ENCODE measurements at places on chromosomes 4 and X. TPM values are rescaled to one million over a fixed set of nuclear protein-coding genes. Genes with fewer than 3 reads are reported as not detected.
A peak's percentile ranks its signal among the peaks of the same experiment; 100 is the strongest.

DNA sequence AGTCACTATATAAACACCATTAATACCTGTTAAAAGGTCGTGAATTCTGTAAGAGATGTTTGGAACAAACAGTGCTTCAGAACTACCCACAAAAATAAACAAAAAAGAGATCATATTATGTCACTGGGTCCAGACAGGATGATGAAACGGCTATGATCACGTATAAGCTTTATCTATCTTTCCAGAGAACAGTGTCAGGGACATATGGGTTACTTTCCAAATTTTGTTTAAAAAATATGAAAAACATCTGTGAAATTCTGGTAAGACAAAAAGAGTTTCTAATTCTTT lies 90.0 kb downstream of the SORBS2 start:
- no peak for DNase-seq

DNA sequence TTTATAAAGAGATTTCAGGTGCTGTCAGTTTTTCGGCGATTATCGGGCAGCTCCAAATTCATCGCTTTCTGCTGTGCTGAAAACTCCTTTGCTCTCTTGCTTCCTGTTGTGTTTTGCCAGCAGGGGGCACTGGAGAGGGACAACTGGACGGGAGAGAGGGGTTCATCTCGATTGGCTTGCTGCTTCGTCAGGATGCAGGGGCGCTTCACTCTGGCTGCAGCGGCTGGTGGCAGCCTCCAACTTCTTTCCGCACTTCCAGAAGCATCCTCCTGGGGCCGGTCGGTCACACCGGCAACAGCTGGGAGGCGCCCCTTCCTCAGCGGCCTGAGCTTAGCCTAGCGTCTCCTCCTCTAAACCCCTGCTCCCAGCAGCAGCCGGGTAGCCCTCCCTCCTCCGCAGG lies 29.5 kb downstream of the MSL3 start:
- DNase-seq = peak; percentile 42

The GPAT3 gene
- total RNA-seq = 1.8 TPM

GRCh38 chr4:164012396-164013027 lies 518.0 kb downstream of the TMA16 start:
- no peak for DNase-seq

DNA sequence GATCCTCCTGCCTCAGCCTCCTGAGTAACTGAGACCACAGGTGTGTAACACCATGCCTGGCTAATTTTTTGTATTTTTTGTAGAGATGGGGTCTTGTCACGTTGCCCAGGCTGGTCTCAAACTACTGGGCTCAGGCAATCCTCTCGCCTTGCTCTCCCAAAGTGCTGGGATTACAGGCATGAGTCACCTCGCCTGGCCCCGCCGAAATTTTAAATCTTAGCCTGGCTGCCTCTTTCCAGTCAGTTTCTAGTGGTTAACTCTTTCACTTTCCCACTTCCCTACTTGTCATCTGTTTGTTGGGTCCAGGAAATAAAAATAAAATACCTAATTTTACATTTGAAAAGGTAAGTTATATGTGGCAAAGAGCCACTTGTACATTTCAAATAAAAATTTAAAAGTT lies 62.4 kb downstream of the TMEM165 start:
- no peak for DNase-seq

DNA sequence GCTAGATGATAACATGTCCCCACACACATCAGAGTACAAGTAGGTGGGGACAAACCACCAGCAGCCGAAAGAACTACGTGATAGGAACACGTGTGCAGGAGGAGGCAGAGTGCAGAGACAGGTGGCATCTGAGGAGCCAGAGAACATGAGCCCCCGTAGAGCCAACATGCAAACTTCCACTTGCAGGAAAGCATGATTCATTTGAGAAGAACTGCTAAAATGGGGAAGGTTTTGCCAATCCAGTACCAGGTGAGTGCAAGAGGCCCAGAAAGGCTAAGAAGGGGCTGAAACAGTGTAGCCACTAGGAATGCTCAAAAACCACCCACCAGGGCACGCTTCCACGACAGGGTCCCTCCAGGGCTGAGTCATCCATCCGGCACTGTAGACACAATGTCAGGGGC lies 149.8 kb upstream of the TENM3 start:
- DNase-seq = no peak

GRCh38 chr4:39319676-39320075 lies 46.5 kb downstream of the RFC1 start:
- no peak for DNase-seq

The ODAPH gene
- not detected for total RNA-seq

The STK26 gene
- 79.0 TPM for total RNA-seq

GRCh38 chr4:1736812-1737211 lies 15.5 kb downstream of the TACC3 start:
- DNase-seq = no peak

The GAGE12H gene
- not detected for total RNA-seq

The CYSLTR1 gene
- total RNA-seq = 5.7 TPM

DNA sequence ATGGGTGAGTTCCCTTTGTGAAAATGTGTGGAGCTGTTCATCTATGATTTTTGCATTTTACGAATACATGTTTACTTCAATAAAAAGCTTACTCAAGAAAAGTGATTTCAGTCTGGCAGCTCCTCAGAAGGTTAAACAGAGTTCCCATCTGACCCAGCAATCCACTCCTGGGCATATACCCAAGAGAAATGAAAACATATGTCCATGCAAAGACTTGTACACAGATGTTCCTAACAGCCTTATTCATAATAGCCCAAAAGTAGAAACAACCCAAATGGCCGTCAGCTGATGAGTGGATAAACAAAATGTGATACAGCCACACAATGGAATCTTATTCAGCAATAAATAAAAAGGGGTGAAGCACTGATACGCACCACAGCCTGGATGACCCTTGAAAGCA lies 20.8 kb downstream of the CLCN4 start:
- DNase-seq = no peak

DNA sequence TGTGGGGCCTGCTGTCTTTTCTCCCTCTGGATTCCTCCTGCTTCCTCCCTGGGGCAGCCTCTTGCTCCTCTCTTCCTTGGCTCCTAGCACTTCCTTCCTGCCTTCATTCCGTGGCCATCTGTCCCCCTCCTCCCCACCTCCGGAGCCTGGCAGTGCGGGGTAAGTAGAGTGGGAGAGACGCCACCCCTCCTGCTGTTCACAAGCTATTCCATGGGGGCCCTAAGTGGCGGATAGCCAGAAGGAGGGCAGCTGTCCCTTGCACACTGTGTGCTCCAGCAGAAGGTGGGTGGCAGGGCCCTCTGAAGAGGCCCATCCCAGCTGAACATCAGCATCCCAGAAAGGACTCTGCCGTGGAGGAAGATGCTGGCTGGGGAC lies 27.4 kb downstream of the CCNQ start:
- no peak for DNase-seq

The LRIT3 gene
- total RNA-seq = 0.09 TPM

The KLF8 gene
- 0.71 TPM for total RNA-seq

GRCh38 chrX:18348047-18348446 lies 6.4 kb downstream of the SCML2 start:
- no peak for DNase-seq

DNA sequence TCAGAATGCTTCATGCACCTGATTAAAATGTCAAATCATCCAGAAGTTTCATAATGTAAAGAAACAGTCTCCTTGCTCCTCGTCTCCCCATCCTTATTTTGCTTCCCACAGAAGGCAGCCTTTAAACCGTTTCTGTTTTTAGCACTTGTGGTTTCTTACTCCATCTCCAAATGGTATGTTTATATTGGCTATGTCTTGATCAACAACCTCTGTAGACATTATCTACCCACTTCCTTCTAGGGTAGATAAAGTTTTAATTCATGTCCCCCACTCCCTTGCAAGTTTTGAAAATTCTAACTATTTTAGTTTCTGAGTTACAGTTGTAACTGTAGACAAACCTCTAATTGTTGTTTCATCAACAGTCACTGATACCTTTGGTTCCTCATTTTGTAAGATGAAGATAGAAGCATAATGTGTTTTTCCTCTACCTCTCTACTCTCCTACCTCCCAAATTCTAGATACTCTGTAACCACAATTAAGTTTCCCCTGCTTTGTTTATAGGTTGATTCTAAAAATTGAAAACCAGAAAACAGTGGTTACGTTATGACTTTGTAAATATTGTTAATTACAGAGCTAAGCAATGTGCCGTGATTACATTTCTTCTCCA lies 291.7 kb upstream of the GATB start:
- no peak for DNase-seq

- no peak for DNase-seq
Observed at GRCh38 chrX:122218666-122219065, 965.4 kb upstream of the GRIA3 start.

- no peak for DNase-seq
Observed at GRCh38 chrX:137151403-137151802, 117.6 kb upstream of the GPR101 start.

The KIT gene
- 3.4 TPM for total RNA-seq

The AMBN gene
- total RNA-seq = 0.19 TPM
